NCI-H226 (cell line): ENCODE measurements at places on chromosomes 13 and 19.

DNA sequence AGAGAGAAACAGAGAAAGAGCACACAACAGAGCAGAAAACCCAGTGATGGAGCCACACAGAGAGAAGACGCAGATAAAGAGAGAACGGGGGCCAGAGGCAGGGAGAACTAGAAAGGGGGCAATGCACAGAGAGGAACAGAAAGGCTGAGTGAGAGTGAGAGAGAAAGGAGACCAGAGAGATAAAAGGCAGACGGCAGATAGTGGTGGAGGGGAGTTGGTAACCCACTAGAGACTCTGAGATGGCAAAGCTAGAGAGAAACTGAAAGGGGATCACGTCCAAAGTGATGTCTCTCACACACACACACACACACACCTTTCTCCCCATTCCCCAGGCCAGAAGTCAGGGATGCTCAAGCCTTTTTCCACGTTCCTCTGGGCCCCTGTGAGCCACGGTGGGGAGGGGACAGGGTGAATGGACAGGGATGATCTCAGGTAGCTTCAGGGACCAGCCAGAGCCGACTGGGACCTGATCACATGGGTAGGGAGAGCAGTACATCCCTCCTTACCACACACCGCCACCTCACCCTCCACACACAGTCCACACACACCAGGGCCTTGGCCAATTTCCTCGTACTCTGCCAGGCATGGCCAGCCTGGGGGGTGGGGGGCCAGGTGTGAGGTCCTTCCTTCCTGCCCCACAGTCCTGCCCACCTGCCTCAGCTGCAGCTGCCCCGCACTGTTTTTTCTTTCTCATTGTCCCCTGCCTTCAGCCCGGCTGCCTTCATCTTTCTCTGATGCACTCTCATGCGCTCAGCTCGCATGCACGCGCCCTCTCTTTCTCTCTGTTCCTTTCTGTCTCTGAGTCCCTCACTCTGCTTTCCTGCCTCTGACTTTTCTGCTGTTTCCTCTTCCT lies 22.5 kb upstream of the POU2F2 start:
- no peak for DNase-seq

GRCh38 chr13:44715287-44716230 lies 139.4 kb upstream of the TSC22D1 start:
- DNase-seq, result peak; percentile 15

- no peak for DNase-seq
Observed at GRCh38 chr19:40348961-40349507, 539 bp downstream of the PLD3 start.

DNA sequence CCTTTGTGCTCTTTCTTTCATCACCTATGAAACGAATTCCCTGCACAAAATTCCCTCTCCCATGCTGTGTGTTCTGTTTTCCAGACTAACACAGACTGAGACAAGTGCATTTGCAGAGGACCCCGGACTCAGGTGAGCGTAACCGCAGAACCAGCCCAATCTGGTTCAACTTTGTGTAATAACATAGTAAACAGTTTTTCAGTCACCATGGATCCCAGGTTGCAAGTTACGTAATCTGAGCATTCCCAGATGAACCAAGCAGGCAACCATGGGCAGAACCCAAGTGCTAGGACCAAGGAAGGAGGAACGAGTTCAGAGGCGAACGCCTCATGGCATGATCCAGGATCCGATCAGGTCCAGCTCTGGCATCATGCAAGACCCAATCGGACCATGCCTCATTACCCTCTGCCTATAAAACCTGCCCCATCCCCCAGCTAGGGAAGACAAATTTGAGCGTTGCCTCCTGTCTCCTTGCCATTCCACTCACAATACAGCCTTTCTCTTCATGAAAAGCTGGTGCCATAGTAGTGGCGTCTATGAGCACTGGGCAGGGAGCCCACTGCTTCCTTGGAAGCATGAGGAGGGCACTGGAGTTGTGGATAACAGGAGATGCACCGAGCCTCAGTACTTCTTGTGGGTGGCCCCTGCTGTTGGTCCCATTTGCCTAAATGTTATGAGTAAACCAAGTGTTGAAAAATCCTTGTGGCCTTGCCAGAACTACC lies 107.6 kb downstream of the ABCC4 start:
- DNase-seq, result no peak

GRCh38 chr13:60165391-60166099 lies 1.8 kb upstream of the DIAPH3 start:
- peak; percentile 68 for DNase-seq

- DNase-seq, result no peak
Observed at GRCh38 chr13:49657241-49657641, 28.9 kb downstream of the ARL11 start.

DNA sequence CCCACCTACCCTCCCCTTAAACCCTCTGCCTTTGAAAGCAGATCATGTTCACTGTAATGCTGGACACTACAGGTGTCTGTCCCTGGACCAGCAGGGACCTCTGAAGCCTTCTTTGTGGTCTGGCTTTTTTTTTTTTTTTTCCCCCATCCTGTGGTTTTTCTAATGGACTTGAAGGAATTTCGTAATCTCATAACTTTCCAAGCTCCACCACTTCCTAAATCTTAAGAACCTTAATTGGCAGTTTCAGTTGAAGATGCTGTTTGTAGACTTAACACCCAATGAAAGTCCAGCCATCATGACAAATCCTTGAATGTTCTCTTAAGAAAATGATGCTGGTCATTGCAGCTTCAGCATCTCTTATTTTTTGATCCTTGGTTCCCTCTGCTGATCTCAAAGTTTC lies 45.0 kb upstream of the LRCH1 start:
- DNase-seq, result no peak

- no peak for DNase-seq
Observed at GRCh38 chr19:16402041-16402440, 69.7 kb downstream of the EPS15L1 start.

- DNase-seq, result no peak
Observed at GRCh38 chr13:79149210-79149609, 256.8 kb downstream of the RBM26 start.

GRCh38 chr19:5487222-5487621 lies 32.0 kb downstream of the ZNRF4 start:
- no peak for DNase-seq
